Stimulated activated naive CD4-positive, alpha-beta T cell (primary cell): ENCODE measurements at places on chromosomes 11 and 22.
A peak's percentile ranks its signal among the peaks of the same experiment; 100 is the strongest.

GRCh38 chr11:17219016-17219415 lies 11.2 kb upstream of the PIK3C2A start:
- DNase-seq = no peak

DNA sequence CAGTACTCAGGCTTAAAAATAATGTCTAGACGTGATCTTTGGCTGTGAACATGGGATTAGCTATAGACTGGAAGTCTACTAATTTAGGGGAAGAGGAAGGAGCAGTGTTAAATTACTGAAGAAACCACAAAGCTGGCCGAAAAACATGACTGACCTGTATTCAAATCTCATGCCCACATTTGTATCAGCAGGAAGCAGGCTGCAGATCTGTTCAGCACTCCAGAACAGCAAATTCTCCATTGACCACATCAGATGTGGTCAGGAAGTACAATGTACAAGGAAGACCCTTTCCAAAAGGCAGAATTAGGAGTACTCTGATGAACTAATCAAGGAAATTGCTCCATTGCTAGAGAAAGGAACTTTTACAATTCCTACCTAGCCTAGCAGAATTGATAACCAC lies 31.7 kb downstream of the DCDC1 start:
- no peak for DNase-seq

GRCh38 chr11:34235591-34236071 lies 122.2 kb downstream of the ABTB2 start:
- no peak for DNase-seq

GRCh38 chr11:35160902-35161597 lies 22.1 kb downstream of the CD44 start:
- DNase-seq = no peak

- DNase-seq = peak; percentile 54
Measured at GRCh38 chr11:18540207-18541009, 13.7 kb upstream of the TSG101 start.

DNA sequence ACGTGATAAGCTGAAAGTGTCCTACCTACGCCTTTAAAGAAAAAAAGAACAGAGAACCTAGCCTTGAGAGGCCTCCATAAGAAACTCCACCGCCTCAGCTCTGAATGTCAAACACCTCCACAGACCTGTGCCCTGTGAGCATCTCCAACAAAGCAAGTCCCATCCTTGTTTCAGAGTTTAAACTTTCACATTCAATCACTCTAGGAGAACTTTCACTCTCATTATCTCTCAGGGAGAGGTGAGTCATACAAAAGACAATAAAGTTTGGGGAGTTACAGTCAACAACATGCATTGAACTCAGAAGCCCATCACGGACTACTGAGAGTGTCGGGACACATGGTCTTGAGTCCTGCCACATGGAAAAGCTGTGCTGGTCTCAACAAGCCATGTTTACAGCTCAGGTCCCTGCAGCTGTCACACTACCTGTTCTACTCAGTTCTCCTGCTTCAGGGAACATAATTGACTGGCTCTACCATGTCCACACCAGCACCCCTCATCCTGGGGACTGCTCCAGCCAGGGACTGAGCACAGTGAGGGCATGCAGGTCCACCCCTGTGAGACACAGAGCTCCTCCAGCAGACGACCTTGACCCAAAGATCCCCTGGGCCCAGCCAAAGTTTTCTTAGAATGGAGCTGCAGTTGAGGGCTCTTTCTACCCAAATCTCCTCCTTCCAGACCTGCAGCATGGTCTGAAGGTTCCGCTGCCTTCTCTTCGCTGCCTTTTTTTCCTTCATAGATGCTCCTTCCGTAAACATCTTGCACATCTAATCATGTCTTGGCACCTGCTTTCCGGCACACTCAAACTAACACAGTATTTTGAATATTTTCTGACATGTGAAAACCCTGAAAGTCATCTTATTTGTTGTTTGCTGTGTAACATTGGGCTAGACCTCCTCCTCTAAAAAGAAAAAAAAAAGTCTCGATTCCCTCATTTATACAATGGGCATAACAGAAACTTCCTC lies 114.9 kb downstream of the ETS1 start:
- no peak for DNase-seq

- no peak for DNase-seq
Measured at GRCh38 chr22:50171319-50171964, 911 bp downstream of the PANX2 start.

DNA sequence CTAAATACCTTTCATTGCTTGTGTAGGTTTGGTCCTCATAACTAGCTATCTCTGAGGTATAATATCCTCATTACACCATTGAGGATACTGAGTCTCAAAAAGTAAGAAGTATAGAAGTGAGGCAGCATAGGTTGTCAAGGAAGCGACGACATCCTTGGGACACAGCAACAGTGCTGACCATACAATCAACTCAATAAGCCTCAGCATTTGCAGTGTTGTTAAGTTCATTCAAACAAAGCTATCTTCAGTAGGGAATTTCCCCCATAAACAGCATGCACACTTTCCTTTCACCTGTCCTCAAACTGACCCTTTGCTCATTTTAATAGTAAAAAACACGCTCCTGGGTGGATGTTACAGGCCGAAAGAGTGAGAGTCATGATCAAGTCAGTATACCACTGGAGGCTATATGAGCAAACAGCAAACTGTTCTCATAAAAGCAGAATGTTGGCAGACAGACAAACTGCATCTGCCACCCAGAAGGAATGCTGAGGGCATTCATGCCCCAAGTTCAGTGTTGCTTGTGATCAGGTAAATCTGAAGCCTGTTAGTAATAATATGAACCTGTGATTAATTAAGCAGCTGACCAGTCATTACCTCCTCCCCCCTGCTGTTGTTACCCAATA lies 756.2 kb upstream of the TENM4 start:
- no peak for DNase-seq

DNA sequence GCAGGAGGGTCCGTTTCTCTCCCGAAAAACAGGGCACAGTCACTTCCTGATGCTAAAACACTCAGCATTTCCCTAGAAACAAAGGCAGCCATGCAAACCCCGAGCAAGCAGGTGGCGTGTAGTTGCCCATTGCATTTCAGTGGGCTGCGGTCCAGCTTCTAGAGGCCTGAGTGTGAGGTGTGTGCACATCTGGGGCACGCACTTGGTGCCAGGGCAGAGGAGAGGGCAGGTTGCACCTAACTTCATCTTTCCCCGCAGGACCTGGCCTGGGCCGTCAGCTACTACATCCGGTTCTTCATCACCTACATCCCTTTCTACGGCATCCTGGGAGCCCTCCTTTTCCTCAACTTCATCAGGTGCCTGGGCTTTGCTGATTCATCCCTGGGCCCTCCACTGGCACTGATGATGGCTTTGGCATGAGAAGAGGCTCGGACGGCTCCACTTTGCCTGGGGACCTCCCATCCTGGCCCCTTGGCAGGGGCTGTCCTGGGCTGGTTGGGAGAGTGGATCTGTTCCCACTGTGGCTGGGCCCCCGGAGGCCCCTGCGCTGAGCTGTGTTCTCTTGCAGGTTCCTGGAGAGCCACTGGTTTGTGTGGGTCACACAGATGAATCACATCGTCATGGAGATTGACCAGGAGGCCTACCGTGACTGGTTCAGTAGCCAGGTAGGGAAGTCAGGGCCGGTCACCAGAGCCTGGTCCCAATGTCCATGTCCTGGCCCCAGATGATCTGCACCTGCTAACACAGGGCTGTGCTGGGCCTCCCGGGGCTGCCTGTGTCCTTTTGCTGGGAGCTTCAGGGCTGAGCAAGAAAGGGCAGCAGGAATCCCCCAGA lies 28.4 kb downstream of the FADS3 start:
- DNase-seq = no peak

DNA sequence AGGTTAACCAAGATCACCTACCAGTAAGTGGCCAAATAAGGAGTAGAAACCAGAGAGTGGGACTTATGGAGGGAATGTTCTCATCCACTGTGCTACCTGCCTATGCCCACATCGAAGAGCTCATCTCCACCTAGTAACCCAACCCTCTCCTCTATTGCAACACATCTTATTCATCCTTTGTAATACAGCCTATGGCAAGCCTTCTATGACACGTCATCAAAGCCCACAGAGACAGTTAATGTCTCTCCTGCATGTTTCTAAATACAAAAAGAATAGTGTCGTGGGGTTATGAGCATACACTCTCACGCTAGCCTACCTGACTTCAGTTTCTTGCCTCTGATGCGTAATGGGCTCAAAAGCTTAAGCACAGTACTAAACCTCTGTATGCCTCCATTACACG lies 1158.1 kb upstream of the TENM4 start:
- DNase-seq = no peak

- no peak for DNase-seq
Measured at GRCh38 chr11:119754199-119754598, 25.2 kb upstream of the NECTIN1 start.

- no peak for DNase-seq
Measured at GRCh38 chr11:45947885-45948284, 25.4 kb downstream of the LARGE2 start.

- no peak for DNase-seq
Measured at GRCh38 chr22:36590441-36591056, 61.6 kb upstream of the EIF3D start.

GRCh38 chr22:31199187-31199586 lies 12.9 kb upstream of the LIMK2 start:
- no peak for DNase-seq

DNA sequence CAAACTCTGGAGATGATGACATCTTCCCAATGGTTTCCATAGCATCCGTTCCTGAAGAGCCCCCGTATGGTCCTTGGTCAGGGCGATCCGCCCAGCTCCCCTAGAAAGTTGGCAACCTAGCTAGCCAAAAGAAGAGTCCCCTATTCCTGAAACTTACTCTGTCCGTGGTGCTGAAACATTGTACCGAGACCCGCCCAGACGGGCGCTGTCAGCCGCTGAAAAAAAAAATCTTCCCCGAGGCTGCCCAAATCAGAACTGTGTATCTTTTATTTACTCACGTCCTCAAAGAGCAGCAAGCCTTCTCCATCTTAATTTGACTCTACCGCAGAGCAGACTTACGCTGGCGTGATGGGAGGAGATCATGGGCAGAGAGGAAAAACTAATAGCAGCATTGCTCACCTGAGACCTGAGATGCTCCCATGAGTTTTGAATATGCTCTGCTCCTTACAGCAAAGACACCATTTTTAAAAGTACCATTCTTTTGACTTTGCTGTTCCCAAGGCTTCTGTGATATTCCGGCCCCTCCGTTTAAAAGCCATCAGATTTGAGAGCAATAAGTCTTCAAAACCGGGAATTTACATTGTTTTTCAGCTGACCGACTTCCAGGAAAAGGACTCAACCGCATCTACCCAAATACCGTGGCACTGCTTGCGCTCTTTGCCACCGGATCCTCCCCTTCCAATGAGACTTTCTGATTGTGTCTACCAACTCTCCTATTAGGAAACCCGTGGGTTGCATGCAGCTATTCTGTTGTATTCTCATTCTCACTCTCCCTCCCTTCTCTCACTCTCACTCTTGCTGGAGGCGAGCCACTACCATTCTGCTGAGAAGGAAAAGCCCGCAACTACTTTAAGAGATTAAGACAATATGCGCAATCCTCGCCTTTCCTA lies at the start of gene SLC17A6:
Gene SLC17A6 (plus strand): TSS at position 786 of the 890 bp plus-strand sequence. CDS start 153 bp downstream, outside the sequence.
- no peak for DNase-seq

GRCh38 chr11:14506532-14506931 lies 6.9 kb upstream of the COPB1 start:
- no peak for DNase-seq

DNA sequence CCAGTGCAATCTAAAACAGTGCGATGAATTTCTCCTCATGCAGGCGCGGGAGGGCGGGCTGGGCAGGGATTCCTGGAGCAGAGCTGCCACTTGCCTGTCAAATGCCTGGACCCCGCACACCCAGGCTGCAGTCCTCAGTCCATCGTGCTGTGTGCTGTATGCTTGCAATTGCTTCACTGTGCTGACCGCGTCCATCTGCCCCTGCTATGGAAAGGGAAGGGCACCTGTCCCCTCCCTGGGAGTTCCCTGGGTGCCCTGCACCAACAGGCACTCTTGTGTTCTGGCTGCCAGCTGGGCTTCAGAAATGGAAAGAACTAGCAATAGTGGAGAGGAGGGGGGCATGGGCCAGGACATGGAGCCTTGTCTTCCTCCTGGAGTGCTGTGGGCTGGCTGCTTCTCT lies 185.4 kb upstream of the B3GAT1 start:
- DNase-seq = no peak

GRCh38 chr11:9806946-9807687 lies 143.2 kb downstream of the SWAP70 start:
- DNase-seq = no peak

DNA sequence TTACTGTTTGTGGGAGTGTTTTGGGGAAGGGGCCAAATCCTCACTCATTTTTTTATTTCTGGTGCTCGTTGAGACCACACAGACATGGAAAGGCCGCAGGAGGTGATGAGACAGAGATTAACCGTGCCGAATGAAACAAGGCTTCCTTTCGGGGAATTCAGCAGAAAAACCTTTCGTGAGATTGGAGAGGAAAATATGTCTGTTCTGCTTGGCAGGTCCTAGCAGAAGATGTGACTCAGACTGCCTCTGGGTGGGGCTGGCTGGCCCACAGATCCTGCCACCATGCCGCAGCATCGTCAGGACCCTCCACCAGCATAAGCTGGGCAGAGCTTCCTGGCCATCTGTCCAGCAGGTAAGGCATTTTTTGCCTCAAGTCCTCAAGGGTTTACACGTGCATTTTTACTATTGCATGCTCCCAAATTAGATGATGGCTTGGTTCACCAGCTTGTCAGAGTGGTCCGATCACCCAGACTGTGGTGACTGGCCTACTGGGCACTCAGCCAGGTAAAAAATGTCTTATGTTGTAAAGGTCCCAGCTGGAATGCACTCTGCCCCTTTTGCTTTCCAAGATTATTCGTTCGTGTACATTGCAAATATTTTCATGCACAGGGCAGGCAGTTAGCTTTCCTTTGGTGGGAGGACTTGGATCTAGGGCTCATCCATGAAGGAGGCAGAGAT lies 1.5 kb downstream of the DDB2 start:
- DNase-seq = no peak

GRCh38 chr11:132111838-132112237 lies 741.4 kb downstream of the NTM start:
- no peak for DNase-seq

GRCh38 chr11:34641456-34641855 lies 20.6 kb downstream of the EHF start:
- DNase-seq = no peak

DNA sequence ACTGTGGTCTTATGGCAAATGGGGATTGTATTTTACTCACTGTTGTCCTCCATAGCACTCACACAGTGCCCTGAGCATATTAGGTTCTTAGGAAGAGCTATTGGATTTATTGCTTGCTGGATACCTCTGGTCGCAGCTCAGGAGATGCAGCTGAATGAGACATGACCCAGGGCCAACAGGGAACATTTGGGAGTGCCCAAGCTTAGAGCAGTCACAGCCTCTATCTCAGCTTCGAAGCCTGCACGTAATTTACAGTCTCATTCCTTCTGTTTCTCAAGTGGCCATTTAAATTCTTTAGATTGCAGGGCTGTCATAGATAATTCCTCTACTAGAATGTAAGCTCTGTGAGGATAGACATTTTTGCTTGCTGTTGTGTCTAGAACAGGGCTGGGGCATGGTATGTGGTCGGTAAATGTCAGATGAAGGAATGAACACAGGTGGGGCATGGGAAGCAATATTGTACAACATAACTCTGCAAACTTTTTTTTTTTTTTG lies 192.8 kb downstream of the GRIK4 start:
- DNase-seq = no peak

DNA sequence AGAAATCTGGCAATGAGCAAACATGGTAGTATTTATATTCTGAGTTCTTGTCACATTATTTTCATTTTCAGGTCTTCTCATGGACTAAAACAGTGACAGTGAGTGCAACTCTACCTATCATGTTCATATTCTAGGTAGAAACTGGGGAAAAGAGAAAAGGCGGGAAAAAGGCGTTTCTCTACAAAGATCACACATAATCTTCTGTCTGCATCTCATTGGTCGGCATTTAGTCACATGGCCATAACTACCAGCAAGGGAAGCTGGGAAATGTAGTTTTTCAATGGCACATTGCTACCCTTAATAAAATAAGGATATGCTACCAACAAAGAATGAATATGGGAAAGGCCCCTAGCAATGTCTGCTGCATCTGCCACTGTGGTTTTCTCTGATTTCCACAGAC lies 57.6 kb upstream of the B3GAT1 start:
- no peak for DNase-seq
